Left renal pelvis (tissue), 4 donors: ENCODE measurements at places on chromosomes 4 and X. TPM values are rescaled to one million over a fixed set of nuclear protein-coding genes. Genes with fewer than 3 reads are reported as not detected.

SOWAHB gene
- polyA plus RNA-seq = 6.2 TPM

HSFX4 gene
- 0.20 TPM for polyA plus RNA-seq

TGIF2LX gene
- not detected for polyA plus RNA-seq

KCND1 gene
- polyA plus RNA-seq = 3.3 TPM

GRCh38 chr4:17869327-17869726 lies 58.5 kb downstream of the NCAPG start:
- no peak for DNase-seq

DNA sequence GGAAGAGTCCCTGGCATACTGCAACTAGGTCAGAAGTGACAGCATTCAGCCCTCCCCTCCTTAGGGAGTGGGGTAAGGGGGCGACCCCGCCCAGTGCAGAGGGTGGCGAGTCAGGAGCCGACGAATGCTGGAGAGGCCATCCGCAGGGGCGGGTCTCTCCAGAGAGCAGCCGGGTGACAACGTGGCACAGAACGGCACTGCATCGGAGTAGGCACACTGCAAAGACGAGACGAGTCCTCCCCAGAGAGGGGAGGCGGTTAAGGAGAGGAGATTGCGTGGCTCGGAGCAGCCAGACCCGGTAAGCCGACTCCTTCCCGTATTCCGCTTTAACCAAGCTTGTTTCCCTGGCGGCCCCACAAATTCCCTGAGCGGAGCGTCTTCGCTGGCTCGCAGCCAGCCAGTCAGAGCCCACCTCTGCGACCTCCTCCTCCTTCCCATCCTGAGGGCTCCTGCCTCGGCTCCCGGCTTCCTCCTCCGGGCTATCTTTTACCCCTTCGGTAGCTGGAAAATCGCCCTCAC lies 54.9 kb downstream of the LINC00632 start:
- no peak for DNase-seq

DNA sequence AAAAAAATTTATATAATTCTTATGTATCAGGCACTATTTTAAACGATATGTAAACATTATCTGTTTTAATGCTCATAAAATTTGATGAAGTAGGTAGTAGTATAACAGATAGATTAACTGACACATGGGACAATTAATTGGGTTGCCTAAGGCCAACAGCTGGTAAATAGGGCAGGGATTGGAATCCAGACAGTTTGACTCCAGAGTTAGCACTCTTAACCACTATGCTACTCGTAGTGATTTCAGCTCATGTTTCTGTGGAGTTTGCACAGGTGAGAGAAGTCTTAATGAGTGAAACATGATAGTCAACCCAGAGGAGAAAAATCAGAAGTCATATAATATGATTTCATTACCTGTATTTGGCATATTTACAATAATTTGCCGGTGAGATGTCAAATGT lies 126.0 kb upstream of the WDFY3 start:
- DNase-seq = no peak

DNA sequence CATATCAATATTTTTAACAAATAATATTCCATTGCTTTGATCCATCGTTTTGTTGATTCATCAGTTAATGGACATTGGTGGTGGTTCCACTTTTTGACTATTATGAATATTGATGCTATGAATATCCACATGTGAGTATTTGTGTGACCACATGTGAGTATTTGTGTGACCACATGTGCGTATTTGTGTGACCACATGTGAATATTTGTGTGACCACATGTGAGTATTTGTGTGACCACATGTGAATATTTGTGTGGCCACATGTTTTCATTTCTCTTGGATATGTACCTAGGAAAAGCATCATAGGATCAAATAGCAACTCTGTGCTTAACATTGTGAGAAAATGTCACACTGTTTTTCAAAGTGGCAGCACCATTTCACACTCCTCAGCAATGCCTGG lies 433.6 kb upstream of the FRG1 start:
- DNase-seq = no peak

GRCh38 chrX:22320236-22320873 lies 47.6 kb downstream of the CBLL2 start:
- no peak for DNase-seq

DNA sequence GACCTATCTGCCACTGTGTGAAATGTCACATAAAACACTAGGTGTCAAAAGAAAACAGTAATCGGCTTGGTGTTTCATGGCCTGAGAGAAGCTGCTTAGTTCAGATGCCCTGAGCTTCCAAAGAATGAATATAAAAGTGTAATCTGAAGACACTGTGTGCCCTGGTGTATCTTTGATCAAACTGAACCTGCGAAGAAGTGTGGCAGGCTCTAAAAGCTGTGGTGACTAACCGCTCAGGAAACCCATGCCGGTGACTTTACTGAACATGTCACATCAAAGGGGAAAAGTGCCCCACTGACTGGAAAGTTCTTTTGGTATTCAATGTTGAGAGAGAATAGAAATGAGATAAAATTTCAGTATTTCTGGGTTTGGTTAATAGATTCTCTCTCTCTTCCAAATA lies 89.1 kb downstream of the CLCN4 start:
- DNase-seq = no peak

- DNase-seq = no peak
These were observed 64.0 kb upstream of the FGF13 start for GRCh38 chrX:138775517-138775916.
